PC-3 (cell line): ENCODE measurements at places on chromosomes 6 and 20. TPM values are rescaled to one million over a fixed set of nuclear protein-coding genes. Genes with fewer than 3 reads are reported as not detected.
A peak's percentile ranks its signal among the peaks of the same experiment; 100 is the strongest.

DNA sequence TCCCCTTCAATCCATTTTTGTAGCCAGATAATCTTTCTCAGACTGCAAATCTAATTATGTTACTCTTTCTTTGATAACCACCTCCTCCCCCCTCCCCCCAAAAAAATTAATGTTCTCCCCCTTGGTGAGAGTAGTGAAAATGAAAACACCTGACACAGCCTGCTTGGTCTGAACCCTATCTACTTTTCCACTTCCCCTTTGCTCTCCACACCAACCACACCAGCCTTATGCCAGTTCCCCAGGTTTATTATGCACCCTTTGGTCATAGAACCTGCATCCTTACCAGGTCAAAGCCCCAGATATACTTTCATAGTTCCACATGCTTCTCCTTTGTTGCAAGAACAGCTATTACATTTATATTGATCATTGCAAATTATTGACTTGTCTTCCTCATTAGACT lies 19.4 kb downstream of the PFDN4 start:
- no peak overlapping the region for H3K4me3 ChIP-seq
- DNase-seq: no peak
- no peak overlapping the region for H3K27ac ChIP-seq
- H3K4me1 ChIP-seq: peaks cover 3% of the 10 kb centered on the region; the same call in 1 of the 2 replicates
- no peaks in the 10 kb centered on the region for H3K36me3 ChIP-seq

- H3K27me3 ChIP-seq: 0 out of 2 replicates have a peak, but pooled peaks cover 7% of the 10 kb centered on the region
- no peak overlapping the region for H3K27ac ChIP-seq
- H3K4me3 ChIP-seq: no peak overlapping the region
These were observed 121.7 kb downstream of the PRKN start for GRCh38 chr6:162605881-162606280.

DNA sequence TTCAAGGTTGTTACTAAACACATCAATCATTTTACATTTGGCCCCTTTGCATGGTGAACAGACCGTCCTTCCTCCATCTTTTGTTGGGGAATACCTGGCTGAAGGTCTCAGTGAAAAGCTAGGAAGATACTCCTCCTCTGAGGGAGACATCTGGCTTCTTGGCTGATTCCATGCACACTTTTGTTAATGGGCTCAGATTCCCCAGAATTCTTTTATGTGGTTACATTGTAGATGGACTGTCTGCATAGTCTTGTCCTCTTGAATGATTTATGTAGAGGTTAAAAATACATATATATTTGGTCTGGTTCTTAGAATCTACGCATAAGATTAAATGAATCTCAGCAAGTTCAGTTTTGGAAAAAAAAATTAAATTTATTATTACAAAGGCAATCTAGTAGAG lies 167.0 kb downstream of the EYA4 start:
- H3K27me3 ChIP-seq: no peaks in the 10 kb centered on the region
- H3K4me1 ChIP-seq: no peaks in the 10 kb centered on the region
- H3K27ac ChIP-seq: no peak overlapping the region
- no peak overlapping the region for H3K4me3 ChIP-seq

GRCh38 chr20:35619196-35620095 lies 3.8 kb downstream of the SPAG4 start:
- H3K36me3 ChIP-seq: 0 out of 2 replicates have a peak, but pooled peaks cover 6% of the 10 kb centered on the region
- H3K27ac ChIP-seq: no peak overlapping the region
- H3K27me3 ChIP-seq: no peaks in the 10 kb centered on the region
- DNase-seq: peak; percentile 96
- peaks cover 32% of the 10 kb centered on the region; the same call in 1 of the 2 replicates for H3K4me1 ChIP-seq

The NAA20 gene
- 107 and 113 TPM in 2 replicates for total RNA-seq

The EYS gene
- total RNA-seq: 0.07 TPM in 1 of 2 replicates, not detected in the other

The SOX18 gene
- 1.1 and 1.5 TPM in 2 replicates for total RNA-seq
